ENCODE measurements at places on chromosomes 6 and 20. TPM values are rescaled to one million over a fixed set of nuclear protein-coding genes. Genes with fewer than 3 reads are reported as not detected.

The XRN2 gene
- 37.1 TPM for total RNA-seq

The PTPN1 gene
- total RNA-seq = 40.4 TPM

The ID1 gene
- 103 TPM for total RNA-seq

The NOX3 gene
- total RNA-seq = not detected

The FILIP1 gene
- 86.3 TPM for total RNA-seq

The CRISP3 gene
- not detected for total RNA-seq

The LIN28B gene
- not detected for total RNA-seq

The SKIC2 gene
- 45.1 TPM for total RNA-seq

The MOG gene
- 3.5 TPM for total RNA-seq

The TRAPPC3L gene
- 0.24 TPM for total RNA-seq

The CPNE5 gene
- total RNA-seq = 63.5 TPM

The PRR3 gene
- 4.6 TPM for total RNA-seq

- no peak for DNase-seq
These were observed 18.0 kb downstream of the KLHL31 start for GRCh38 chr6:53647462-53648094.

GRCh38 chr6:699319-699718, 6.4 kb upstream of the EXOC2 start:
- DNase-seq = no peak

GRCh38 chr20:46400253-46400652, 6.2 kb downstream of the ELMO2 start:
- DNase-seq = no peak

GRCh38 chr20:33434434-33434833, 9.1 kb downstream of the SNTA1 start:
- DNase-seq = no peak

- no peak for DNase-seq
These were observed 222.8 kb downstream of the LY86 start for GRCh38 chr6:6811128-6812009.

DNA sequence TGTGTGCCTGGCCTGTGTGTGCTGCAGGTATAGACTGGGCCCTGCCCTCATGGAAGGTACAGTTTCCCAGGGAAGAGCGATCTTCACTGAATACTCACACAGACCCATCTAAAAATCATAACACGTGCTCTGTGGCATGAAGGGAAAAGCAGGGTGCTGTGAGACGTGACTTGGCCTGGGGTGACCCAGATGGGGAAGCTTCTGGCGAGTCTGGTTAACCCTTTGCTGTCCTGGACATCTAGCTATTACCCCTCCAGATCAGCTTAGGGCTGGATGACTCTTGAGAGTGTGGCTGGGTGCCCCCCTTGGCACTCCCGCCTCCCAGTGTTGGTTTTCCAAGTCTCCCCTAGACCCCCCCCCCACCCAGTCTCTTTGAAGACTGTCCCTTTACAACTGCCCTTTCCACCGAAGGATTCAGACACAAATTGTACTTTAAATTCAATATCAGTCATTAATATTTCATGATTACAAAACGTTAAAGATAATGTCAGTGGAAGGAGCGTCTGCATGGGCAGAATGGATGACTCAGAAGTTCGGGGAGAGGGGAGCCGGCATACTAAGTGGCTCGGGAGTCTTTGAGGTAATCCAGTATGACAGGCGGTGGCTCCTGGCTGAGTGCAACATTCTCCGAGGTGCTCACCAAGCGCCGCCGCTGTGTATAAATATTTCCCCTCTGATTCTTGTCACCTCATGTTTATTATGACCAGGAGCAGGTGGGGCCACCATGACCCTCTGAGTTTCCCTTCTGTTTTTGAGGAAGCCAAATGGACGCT, 77.3 kb downstream of the CD40 start:
- no peak for DNase-seq

- DNase-seq = no peak
These were observed 610.3 kb downstream of the RNF144B start for GRCh38 chr6:18997375-18997826.

- no peak for DNase-seq
These were observed 106.0 kb downstream of the SAMD5 start for GRCh38 chr6:147614501-147614900.

DNA sequence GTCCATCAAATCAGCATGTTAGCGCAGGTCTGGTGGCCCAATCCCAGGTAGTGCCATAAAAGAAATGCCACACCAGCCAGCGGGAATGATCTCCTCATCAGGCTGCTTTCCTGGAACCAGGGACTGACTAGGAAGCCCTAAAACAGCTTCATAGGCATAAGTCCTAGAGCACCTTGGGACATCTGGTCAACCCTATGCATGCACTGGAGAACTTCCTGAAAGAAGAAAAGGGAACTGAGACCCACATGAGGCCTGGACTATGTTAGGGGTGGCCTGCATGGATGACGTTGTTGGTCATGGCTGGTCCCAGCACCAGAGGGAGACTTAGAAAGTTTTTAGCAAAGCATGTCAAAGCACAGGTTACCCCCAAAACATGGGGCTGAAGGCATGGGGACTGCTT, 7.6 kb upstream of the KCNK16 start:
- no peak for DNase-seq

- no peak for DNase-seq
These were observed 121.2 kb downstream of the ADAT2 start for GRCh38 chr6:143329323-143329722.

GRCh38 chr20:3543901-3544507, 73.2 kb downstream of the ATRN start:
- no peak for DNase-seq

GRCh38 chr6:26290941-26291340, 74.1 kb upstream of the BTN3A2 start:
- no peak for DNase-seq

DNA sequence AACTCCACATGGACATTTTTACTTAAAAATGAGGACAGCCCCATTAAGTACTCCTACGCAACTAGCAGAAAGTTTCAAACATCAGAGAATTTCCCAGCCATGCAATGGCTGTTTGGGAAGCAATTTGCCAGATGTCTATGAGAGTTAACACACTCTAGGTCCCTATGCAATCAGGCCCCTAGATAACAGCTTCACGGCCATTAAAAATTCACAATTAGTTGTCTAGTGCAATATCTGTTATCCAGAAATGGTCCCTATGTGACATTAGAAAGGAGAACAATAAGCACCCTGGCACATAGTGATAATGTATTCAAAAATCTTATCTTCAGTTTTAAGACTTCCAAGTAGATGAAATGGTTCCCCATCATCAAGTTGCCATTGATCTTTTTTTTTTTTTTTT, 174.3 kb upstream of the NRSN1 start:
- DNase-seq = no peak

- no peak for DNase-seq
These were observed 5.7 kb upstream of the RALGAPB start for GRCh38 chr20:38466983-38467382.

DNA sequence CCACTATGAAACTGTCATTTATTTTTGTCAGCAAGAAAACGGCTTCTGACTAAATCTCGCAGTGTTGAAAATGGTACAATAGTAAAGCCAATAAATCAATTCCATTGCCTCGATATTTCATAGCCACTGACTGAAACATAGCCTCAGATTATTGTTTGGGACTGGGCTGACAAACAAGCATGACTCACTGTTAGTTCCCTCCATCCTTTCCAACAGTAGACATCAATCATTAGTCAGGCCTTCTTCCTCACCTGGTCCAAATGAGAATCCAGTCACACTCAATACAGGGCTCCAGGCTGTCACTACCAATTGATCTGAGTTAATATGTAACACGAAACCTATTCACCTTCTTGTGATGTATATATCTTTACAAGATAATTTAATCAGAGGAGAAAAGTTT, 66.1 kb downstream of the ADGRB3 start:
- no peak for DNase-seq

DNA sequence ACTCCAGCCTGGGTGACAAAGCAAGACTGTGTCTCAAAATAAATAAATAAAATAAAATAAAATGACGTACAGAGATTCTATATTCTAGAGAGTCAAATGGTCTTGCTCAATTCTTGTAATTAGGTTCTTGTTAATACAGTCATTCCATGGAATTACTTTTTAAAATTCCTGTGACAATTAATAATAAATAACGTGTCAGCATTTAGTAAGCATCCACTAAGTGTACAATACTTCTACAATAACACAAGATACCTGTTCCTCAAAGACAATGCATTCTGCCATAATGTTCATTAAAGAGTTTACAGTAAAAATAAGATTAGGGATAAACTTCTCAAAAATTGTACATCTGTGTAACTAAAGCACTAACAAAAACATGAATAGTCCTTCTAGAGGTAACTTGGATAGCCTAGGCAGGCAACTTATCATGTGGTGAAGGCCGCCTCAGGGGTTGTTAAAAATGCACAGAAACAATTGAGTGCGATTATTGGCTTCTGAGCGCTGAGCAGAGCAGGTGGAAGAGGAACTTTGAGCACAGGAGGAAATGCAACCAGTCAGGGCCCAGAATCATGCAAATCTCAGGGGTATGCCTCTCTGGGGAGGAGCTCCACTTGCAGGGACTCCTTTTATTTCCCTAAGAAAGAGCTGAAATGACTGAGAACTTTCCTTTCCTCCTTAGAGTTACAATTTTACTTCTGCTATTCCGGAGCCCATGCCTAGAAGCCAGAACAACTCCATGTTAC, 37.1 kb downstream of the QRSL1 start:
- DNase-seq = no peak

- no peak for DNase-seq
These were observed 20.4 kb downstream of the UTRN start for GRCh38 chr6:144305567-144305966.

DNA sequence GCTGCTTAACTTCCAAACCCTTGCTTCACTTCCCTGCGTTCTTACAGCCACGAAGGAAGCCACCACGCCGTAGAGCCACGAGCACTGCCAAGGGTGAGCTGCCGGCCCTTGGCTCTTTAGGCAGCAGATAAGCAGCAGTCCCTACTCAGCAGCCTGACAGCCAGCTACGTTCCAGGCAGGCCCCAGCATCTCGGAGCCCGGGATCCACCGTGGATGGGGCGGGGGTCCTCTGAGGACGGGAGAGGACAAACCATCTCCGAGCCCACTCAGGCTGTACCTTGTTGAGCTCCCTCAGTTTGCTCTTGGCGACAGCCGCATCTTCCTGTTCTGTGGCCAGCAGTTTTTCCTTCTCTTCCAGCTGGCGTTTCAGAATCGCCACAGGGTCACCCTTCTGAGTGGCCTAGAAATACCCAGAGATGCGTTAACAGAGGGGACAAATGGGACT, 40.5 kb downstream of the RRBP1 start:
- DNase-seq = no peak
